Gastrocnemius medialis (tissue), 4 donors: ENCODE measurements at places on chromosomes 16 and 17. TPM values are rescaled to one million over a fixed set of nuclear protein-coding genes. Genes with fewer than 3 reads are reported as not detected.

DNA sequence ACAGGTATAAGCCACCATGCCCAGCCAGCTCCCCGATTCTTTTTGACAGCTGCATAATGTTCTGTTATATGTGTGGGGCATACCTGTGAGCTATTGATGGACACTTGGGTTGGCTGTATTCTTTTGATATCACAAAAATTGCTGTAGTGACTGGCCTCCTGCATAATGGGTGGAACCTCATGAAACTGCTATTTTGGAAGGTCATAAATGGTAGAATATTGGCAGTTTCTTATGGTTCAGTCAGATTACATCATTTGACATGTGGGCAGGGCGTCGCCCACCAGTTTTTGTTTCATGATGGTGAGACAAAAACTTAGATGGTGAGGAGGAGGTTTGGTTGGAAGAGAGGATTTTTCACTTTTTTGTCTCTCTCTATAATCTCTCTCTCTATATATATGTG lies 26.7 kb upstream of the POLR3E start:
- H3K36me3 ChIP-seq: peaks cover 9% of the 10 kb centered on the region
- H3K4me1 ChIP-seq: peaks cover 7% of the 10 kb centered on the region
- no peaks in the 10 kb centered on the region for H3K27me3 ChIP-seq
- H3K4me3 ChIP-seq: no peak overlapping the region

GRCh38 chr17:38454532-38454931 lies 26.3 kb downstream of the ARHGAP23 start:
- peaks cover 36% of the 10 kb centered on the region for H3K4me1 ChIP-seq
- DNase-seq: peak; percentile 86
- no peaks in the 10 kb centered on the region for H3K36me3 ChIP-seq

- no peak overlapping the region for H3K4me3 ChIP-seq
- H3K27me3 ChIP-seq: peaks cover 3% of the 10 kb centered on the region
- H3K36me3 ChIP-seq: no peaks in the 10 kb centered on the region
- peaks cover 10% of the 10 kb centered on the region for H3K4me1 ChIP-seq
- no peak for DNase-seq
Measured at GRCh38 chr16:73172241-73172972, 124.5 kb upstream of the ZFHX3 start.

CCDC200 gene
- total RNA-seq: not detected

SLC16A11 gene
- total RNA-seq: not detected

- no peaks in the 10 kb centered on the region for H3K4me1 ChIP-seq
- no peak overlapping the region for H3K27ac ChIP-seq
- H3K4me3 ChIP-seq: no peak overlapping the region
- H3K27me3 ChIP-seq: no peaks in the 10 kb centered on the region
- H3K36me3 ChIP-seq: peaks cover 13% of the 10 kb centered on the region
- no peak for DNase-seq
Measured at GRCh38 chr16:880471-881171, 80.1 kb upstream of the GNG13 start.

DNA sequence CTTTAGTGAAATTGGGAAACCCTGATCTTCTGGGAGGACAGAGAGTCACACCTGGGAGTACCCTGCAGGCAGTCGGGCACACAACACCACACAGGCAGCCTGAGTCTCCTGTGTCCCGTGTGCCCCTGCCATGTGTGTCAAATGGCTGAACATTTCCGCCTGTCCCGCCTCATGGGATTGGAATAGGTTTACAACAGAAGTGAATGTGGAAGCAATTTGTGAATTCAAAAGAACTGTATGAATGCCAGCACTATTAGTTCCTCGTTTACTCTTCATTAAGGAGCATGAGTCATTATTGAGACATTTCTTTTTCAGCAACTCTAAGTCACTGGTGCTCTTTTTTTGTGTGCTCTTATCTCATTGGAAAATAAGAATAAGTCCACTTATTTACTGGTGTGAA lies 226.5 kb downstream of the PMP22 start:
- no peak overlapping the region for H3K27ac ChIP-seq
- DNase-seq: no peak
- no peaks in the 10 kb centered on the region for H3K4me1 ChIP-seq
- no peak overlapping the region for H3K4me3 ChIP-seq
- no peaks in the 10 kb centered on the region for H3K36me3 ChIP-seq

NAT9 gene
- total RNA-seq: 7.7 TPM

DNA sequence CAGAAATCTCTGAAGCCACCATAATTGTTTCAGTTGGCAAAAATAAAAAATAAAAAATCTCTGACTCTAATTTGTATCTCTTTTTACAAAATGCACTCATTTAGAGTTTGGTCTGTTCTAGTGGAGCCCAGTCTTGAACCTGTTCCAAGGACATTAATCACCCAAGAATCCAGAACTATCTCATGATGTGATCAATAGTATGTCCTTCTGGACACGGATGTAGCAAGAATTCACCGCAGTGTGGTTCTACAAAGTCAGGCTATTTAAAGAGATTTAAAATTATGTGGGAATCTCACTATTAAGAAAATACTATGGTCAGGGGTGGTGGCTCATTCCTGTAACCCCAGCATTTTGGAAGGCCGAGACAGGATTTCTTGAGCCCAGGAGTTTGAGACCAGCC lies 21.8 kb upstream of the ANKFN1 start:
- no peaks in the 10 kb centered on the region for H3K4me1 ChIP-seq
- no peaks in the 10 kb centered on the region for H3K27me3 ChIP-seq
- no peak overlapping the region for H3K4me3 ChIP-seq
- H3K36me3 ChIP-seq: no peaks in the 10 kb centered on the region
- no peak for DNase-seq

GRCh38 chr16:20944861-20945574 lies 44.4 kb downstream of the LYRM1 start:
- no peaks in the 10 kb centered on the region for H3K36me3 ChIP-seq
- no peak overlapping the region for H3K4me3 ChIP-seq
- no peak overlapping the region for H3K27ac ChIP-seq

ACE gene
- 4.1 TPM for total RNA-seq

DNA sequence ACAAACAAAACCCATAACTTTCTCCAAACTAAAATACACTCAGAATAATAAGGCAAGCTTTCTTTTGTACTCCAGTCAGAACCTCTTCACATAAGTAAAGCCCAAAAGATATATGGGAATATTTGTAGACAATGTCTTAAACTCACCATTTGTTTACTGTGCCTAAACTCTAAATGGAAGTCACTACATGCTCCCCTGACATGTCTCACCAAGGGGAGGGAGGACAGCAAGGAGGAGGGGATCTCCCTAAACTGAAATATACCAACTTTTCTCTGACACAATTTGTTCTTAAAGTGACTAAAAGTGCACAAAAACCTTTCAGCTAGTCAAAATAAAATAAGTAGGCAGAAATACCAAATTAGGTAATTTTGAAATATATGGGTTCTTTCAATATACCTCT lies 38.5 kb downstream of the GRB7 start:
- DNase-seq: no peak
- no peak overlapping the region for H3K27ac ChIP-seq
- no peaks in the 10 kb centered on the region for H3K36me3 ChIP-seq
- H3K4me3 ChIP-seq: no peak overlapping the region
- no peaks in the 10 kb centered on the region for H3K27me3 ChIP-seq

- no peaks in the 10 kb centered on the region for H3K36me3 ChIP-seq
- no peaks in the 10 kb centered on the region for H3K4me1 ChIP-seq
- no peak for DNase-seq
- H3K27me3 ChIP-seq: no peaks in the 10 kb centered on the region
Measured at GRCh38 chr16:23330161-23330560, 28.1 kb downstream of the SCNN1B start.

GRCh38 chr17:44379887-44380286 lies 9.6 kb downstream of the ITGA2B start:
- H3K4me3 ChIP-seq: no peak overlapping the region
- peaks cover 17% of the 10 kb centered on the region for H3K27me3 ChIP-seq
- no peak for DNase-seq
- no peak overlapping the region for H3K27ac ChIP-seq
- H3K4me1 ChIP-seq: peaks cover 5% of the 10 kb centered on the region

DNA sequence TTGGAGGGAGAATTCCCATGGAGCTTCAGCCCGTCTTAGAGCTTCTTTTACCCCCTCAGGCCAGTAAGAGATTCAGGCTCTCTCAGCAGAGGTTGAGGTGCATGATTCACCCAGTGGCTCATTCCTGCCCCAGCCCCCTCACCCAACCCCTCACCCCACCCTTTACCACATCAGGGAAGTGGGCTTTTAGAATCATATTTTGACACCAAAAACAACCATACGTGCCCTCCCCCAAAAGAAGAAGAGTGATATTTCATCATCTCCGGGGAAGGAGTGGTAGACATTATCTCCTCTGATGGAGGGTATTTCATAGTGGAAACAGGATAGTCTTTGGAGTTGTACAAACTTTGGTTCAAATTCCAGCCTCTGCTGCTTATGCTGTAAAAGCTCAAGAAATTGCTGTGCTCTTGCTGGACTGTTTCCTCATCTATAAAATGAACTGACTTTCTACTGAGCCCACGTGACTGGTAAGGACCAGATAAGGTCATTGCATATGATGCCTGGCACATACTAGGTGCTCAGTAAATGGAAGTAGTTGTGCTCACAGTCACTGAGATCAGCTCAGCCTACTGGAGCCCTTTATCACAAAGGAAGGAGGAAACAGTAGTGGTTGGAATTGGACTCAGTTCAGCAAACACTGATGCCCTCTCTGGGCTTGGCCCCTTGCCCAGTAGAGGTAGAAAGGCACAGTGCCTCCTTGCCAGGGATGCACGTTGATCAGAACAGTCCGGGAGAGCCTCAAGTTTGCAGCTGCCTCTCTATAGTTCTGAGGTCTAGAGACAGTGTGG lies 18.3 kb upstream of the CCL5 start:
- H3K36me3 ChIP-seq: no peaks in the 10 kb centered on the region
- H3K4me3 ChIP-seq: no peak overlapping the region
- no peak overlapping the region for H3K27ac ChIP-seq
- no peaks in the 10 kb centered on the region for H3K27me3 ChIP-seq
- DNase-seq: no peak

ABCC6 gene
- 0.36 TPM for total RNA-seq

DNA sequence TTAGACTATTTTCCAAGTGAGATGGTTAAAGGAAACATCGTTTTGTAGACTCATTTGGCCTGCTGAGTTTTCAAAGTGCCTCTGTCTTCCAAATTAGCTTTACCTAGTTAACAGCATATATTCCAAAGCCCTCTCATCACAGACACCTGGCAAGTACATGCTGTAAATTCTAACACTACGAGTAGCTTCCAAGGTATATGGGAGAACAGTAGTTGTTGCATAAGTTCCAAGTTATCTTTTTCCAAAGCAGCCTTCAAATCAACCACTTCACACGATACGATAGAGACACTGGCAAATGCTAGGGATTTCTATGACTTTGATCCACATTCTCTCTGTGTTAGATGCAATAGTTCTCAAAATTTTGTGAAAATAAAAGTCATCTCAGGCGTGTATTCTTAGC lies 299.3 kb downstream of the CNTNAP4 start:
- no peak overlapping the region for H3K4me3 ChIP-seq
- H3K4me1 ChIP-seq: no peaks in the 10 kb centered on the region
- no peak for DNase-seq
- no peaks in the 10 kb centered on the region for H3K27me3 ChIP-seq

- DNase-seq: no peak
- no peaks in the 10 kb centered on the region for H3K4me1 ChIP-seq
- H3K27me3 ChIP-seq: peaks cover 9% of the 10 kb centered on the region
- H3K27ac ChIP-seq: no peak overlapping the region
- no peaks in the 10 kb centered on the region for H3K36me3 ChIP-seq
- H3K4me3 ChIP-seq: no peak overlapping the region
Measured at GRCh38 chr16:57601801-57602478, 26.5 kb upstream of the ADGRG1 start.

- H3K4me3 ChIP-seq: no peak overlapping the region
- H3K36me3 ChIP-seq: no peaks in the 10 kb centered on the region
- H3K4me1 ChIP-seq: no peaks in the 10 kb centered on the region
- no peak overlapping the region for H3K27ac ChIP-seq
Measured at GRCh38 chr16:1932050-1933028, 10.7 kb downstream of the MSRB1 start.

AXIN2 gene
- 16.5 TPM for total RNA-seq

DNA sequence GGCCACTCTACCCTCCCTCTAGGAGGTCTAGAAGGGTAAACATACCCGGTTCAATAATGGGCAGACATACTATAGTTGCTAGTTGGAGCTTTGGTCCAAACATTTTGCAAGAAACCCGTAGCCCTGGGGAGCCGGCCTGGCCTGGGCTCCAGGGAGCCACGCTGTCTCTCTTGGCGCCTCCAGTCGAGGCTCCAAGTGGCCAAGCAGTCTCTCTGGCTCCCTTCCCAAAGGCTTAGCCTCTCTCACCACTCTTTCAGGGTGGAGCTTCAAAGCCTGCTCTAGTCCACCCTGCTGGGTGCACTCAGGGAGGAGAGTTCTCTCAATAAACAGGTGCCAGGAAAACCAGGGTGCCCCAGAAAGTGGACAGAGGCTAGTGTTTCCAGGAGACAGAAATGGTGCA lies 32.2 kb downstream of the RCVRN start:
- H3K36me3 ChIP-seq: no peaks in the 10 kb centered on the region
- H3K27me3 ChIP-seq: no peaks in the 10 kb centered on the region
- no peak overlapping the region for H3K4me3 ChIP-seq
- no peak overlapping the region for H3K27ac ChIP-seq

- H3K36me3 ChIP-seq: no peaks in the 10 kb centered on the region
- no peaks in the 10 kb centered on the region for H3K27me3 ChIP-seq
- H3K27ac ChIP-seq: no peak overlapping the region
- no peak for DNase-seq
Measured at GRCh38 chr16:85577899-85578598, 35.1 kb upstream of the GSE1 start.

DNA sequence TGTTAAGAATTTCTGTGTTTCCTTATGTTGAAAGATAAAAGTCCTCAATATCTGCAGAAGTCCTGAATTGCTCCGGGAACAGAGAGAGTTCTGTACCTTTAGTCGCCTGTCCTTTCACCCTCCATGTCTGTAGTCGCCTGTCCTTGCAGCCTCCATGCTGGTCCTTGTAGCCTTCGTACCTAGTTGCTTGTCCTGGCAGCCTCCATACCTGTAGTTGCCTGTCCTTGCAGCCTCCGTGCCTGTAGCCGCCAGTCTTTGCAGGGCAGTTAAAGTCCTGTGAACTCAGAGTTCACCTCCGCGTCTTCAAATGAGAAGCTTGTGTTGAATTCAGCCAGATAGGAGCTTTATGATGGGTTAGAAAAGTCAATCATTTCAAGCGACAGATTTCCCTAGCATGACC lies 19.5 kb upstream of the ITGAX start:
- DNase-seq: no peak
- peaks cover 7% of the 10 kb centered on the region for H3K4me1 ChIP-seq
- H3K4me3 ChIP-seq: no peak overlapping the region
- no peaks in the 10 kb centered on the region for H3K36me3 ChIP-seq

- no peak overlapping the region for H3K27ac ChIP-seq
- no peaks in the 10 kb centered on the region for H3K36me3 ChIP-seq
- no peaks in the 10 kb centered on the region for H3K4me1 ChIP-seq
- no peak overlapping the region for H3K4me3 ChIP-seq
- DNase-seq: no peak
Measured at GRCh38 chr17:1541367-1541904, 21.2 kb downstream of the PITPNA start.

- H3K4me1 ChIP-seq: peaks cover 42% of the 10 kb centered on the region
- peak overlapping the region; percentile 32 for H3K27ac ChIP-seq
Measured at GRCh38 chr17:59491353-59492090, 73.9 kb upstream of the DHX40 start.

CCL2 gene
- 1.1 TPM for total RNA-seq
